Sigmoid colon (tissue), 7 donors: ENCODE measurements at places on chromosomes 7 and 10. TPM values are rescaled to one million over a fixed set of nuclear protein-coding genes. Genes with fewer than 3 reads are reported as not detected.

DNA sequence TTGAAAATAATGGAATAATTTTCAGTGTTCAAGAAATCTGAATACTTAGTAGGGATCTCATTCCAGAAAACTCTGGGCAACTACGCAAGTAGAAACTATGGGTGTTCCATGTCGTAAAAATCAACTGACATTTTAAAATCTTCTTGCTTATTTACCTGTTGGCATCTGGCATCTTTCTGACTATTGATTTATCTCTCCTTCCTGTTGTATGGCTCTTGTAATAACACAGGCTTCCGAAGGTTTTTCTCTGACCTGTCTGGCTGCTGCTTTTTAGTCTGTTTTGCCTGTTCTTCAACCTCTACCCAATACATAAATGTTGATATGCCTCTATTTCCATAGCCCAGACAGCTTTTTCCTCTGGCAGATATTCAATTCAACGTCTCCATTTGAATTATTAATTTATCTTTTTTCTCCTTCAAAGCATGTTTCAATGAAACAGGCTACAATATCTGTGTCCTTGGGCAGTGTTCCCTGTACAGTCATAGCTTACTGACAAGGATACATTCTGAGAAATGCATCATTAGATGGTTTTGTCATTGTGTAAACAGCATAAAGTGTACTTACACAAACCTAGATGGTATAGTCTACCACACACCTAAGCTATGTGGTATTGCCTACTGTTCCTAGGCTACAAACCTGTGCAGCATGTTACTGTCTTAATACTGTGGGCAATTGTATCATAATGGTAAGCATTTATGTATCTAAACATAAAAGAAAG is 105.9 kb upstream of the ETV1 start:
- DNase-seq, result no peak

Gene RBP4
- 4.2 TPM for polyA plus RNA-seq

GRCh38 chr7:116441534-116441933 is 58.0 kb upstream of the CAV2 start:
- no peak for DNase-seq

GRCh38 chr10:3829156-3830050 is 44.4 kb upstream of the KLF6 start:
- no peak for DNase-seq

- DNase-seq, result no peak
These were observed 69.8 kb downstream of the MET start for GRCh38 chr7:116741625-116742316.

DNA sequence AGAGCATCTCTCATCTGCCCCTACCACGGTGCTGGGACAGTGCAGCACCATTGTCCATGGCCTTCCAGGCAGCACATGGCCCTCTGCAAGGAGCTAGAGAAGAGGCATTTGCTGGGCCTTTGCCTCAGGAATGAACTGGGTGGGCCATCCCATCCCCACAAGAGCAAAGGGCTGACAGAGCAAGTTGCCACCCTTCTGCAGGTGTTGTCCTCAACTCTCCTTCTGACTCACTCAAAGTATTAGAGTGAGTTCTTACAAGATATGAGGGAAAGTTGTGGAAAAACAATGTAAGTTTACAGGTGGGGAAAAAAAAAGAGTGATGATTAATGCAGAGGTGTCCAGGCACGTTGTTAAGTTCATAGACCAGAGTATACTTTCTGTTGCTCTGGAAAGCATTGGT is 261.2 kb downstream of the SKIDA1 start:
- DNase-seq, result peak; percentile 47

Gene EGFR
- 3.6 TPM for polyA plus RNA-seq

Gene CCNY
- polyA plus RNA-seq, result 25.2 TPM

Gene ATG9B
- 1.6 TPM for polyA plus RNA-seq

- no peak for DNase-seq
These were observed 223.5 kb downstream of the SNX13 start for GRCh38 chr7:17716816-17717215.

DNA sequence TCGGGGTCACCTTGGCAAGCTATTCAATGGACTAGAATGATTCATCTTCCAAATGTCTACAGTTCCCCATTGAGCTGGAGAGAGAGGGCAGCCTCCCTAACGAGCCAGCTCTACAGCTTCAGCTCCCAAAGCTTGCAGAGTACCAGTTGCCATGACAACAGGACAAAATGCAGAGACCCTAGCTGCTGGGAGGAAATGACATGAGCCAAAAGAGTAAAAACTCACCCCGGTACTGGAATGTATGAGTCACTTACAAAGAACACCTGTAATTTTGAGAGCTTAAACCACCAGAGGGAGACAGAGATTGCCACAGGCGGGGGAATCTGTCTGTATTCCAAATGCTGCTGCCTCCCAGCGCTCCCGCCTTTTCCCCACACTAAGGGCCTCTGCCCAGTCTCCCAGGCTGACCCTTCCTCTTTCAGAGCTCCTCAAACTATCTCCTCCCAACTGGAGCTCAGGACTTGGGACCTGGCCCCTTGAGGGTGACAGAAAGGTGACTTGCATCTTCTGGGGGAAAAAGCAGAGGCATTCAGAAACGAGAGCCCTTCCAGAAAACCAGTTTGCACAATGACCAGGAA is 95.5 kb downstream of the CUL2 start:
- DNase-seq, result no peak

- no peak for DNase-seq
These were observed 1201.4 kb downstream of the XPNPEP1 start for GRCh38 chr10:108721874-108722273.

DNA sequence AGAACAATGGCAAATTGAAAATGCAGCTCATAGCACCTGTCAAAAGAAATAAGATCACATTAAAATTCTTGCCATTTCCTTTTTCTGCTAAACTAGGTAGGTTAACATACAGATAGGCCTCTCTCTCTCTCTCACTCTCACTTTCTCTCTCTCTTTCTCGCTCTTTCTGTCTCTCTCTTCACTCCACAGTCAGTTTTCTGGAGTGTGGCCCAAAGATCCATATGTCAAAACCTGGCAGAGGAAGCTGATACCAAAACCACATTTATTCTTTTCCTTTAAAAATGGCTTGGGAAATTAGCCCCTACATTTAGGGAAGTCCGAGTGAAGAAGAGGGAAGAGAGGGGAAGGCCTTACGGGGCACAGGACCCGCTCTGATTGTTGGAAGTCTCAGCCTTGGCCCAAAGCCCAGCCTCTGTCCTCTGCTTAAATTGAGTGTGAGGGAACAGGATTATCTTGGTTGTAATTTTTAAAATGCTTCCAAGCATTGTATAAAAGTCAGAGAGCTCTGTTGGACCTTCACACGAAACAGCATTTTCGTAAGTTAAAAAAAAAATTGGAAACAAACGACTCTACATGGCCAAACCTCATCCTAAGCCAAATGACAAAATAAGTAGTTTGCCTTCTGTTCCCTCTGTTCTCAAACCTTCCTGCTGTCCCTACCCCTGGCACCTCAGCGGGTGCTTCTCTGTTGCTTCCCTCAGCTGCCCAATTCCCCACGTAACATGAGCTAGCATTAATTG is 83.2 kb downstream of the FRMD4A start:
- no peak for DNase-seq

Gene TMEM140
- 5.4 TPM for polyA plus RNA-seq

DNA sequence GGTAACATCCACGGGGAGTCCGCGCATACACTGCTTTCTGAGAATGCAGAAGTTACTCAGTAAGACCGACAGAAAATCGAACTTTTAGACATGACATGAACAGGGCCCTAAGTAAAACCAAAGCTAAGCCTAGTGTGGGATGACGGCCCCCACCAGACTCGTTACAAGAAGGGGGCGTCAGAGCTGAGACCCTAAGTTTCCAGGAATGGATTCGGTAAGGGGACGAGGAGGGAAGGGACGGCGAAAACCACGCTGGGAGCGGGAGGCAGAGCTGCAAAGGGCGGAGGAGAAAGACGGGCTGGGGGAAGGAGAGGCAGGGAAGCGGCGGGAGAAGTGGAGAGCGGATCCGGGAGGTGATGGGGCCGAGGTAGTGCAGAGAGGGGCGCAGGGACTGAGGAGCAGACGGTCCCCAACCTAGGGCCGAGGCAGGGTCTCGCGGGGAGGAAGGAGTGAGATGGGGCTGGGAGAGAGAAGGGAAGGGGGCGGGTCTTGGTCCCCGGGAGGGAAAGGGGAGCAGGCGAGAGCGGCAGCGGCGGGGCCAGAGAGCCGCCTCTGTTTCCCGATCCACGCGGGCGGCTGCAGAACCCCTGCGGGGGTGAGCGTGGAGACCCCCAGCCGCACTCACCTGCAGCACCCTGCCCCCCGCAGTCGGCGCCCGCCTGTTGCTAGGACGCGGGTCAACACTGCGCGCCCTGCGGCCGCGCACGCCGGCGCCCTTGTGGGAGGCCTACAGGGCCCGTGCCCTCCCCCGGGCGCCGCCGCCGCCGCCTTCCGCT is 513 bp downstream of the ODAD2 start:
- peak; percentile 69 for DNase-seq

Gene BNIP3
- 11.7 TPM for polyA plus RNA-seq

DNA sequence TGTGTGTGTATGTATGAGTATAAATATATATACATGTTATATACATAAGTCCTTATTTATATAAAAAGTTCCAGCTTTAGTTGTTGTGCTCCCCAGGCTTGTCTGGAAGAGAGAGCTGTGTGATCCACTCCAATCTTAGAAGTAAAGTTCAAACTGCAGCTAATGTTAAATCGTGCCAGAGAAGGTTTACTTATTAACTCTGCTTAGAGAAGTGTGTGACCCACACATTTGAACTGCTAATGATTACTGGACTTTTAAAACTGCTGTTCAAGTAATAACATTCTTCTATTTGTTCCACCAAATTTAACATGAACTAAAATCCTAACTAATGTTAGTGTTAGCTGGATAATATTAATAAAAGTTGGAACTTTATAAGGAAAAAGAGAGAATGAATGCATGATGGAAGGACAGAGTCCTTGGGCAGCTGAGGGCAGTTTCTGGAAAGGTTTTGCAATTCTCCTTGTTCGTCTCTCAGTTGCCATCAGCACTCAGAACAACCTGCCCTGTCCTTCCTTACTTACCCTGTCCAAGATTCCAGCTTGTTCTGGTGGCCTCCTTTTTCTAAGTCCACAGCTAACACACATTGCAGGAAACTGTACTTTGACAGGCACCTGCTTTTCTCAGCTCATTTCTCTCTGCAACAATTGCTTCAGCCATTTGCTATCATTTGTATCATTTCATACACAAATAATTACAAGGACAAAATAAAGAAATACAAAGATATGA is 162.6 kb downstream of the FAM107B start:
- no peak for DNase-seq

Gene SMNDC1
- polyA plus RNA-seq, result 10.2 TPM

DNA sequence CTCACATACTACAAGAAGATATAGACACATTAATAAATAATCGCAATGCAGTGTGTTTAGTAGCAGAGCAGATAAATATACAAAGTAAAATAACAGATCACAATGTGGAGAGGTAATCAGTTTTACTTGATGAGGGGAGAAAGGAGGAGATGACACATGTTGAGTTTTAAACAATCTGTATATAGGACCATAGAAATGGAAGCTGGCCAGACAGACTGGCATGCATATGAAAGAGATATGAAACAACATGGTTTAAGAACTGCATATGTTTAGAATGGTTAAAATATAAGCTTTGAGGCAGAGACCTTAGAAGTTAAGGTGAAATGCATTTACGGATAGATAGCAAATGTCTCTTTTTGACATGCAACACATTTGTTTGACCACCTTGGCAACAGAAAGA is 19.8 kb upstream of the CCDC7 start:
- DNase-seq, result no peak

GRCh38 chr10:114281006-114281405 is 42.0 kb downstream of the VWA2 start:
- no peak for DNase-seq

DNA sequence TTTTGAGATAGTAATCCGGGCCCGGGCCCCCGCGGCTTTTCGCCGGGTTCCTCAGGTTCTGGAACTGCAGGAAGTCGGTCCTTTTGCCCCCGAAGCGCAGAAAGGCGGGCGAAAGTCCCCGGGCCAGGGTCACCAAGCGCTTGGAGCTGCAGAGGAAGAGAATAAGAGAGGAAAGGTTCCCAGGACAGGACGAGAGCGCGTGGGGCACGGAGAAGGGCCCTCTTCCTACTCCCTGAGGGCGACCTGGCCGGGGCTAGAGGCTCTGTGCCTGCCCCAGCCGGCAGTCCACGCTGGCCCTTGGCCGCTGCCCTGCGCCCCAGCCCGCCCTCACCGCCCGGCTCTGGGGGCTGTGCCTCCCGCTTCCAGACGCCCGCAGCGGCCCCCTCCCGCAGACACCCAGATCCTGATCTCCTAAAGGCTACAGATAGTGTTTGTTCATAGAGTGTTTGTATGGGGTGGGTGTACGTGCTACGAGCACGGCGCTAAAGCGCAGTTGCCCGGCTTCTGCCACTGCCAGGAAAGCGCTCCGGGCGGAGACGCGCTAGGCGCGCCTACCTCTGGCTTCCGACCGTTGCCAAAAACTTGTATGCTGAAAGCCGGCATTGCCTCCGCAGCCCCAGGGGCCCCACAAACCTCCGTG is 3.2 kb downstream of the HPSE2 start:
- no peak for DNase-seq

Gene NXPH1
- polyA plus RNA-seq, result not detected

GRCh38 chr7:91079487-91079886 is 184.7 kb upstream of the FZD1 start:
- DNase-seq, result no peak

- DNase-seq, result no peak
These were observed 277.0 kb downstream of the GFRA1 start for GRCh38 chr10:115996031-115996430.

GRCh38 chr10:91664426-91664825 is 31.6 kb upstream of the PPP1R3C start:
- DNase-seq, result no peak

Gene KEL
- not detected for polyA plus RNA-seq

DNA sequence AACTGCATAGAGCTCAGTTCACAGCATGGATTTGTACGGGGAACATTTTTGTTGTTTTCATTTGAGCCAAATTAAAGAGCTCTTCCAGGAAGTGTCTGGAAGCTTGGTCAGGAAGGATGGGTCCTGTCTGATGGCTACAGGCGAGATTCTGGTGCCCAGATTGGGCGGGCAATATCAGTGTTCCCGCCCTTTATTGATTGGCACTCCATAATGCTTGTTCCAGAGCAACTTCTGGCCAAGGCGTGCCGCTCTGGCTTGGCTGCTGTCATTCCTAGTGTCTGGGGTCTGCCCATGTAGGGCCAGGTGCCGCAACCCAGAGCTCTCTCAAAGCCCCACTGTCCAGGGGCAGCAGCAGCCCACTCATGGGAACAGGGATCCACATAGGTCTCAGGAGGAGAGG is 45.9 kb downstream of the RAMP3 start:
- no peak for DNase-seq

Gene RSPH10B2
- polyA plus RNA-seq, result not detected

Gene NEUROG3
- polyA plus RNA-seq, result 1.2 TPM

- peak; percentile 78 for DNase-seq
These were observed 153.1 kb upstream of the MEOX2 start for GRCh38 chr7:15839416-15840100.

Gene PDGFA
- polyA plus RNA-seq, result 20.0 TPM

GRCh38 chr10:49458869-49459268 is 63.0 kb upstream of the DRGX start:
- no peak for DNase-seq

Gene ANKRD61
- not detected for polyA plus RNA-seq

- DNase-seq, result no peak
These were observed 63.1 kb upstream of the LEP start for GRCh38 chr7:128177768-128178550.

Gene DNAJB9
- 7.9 TPM for polyA plus RNA-seq

GRCh38 chr10:50392966-50393718 is 141.8 kb upstream of the ASAH2 start:
- DNase-seq, result no peak
